HL-60 (cell line): ENCODE measurements at places on chromosomes 16 and 17.

DNA sequence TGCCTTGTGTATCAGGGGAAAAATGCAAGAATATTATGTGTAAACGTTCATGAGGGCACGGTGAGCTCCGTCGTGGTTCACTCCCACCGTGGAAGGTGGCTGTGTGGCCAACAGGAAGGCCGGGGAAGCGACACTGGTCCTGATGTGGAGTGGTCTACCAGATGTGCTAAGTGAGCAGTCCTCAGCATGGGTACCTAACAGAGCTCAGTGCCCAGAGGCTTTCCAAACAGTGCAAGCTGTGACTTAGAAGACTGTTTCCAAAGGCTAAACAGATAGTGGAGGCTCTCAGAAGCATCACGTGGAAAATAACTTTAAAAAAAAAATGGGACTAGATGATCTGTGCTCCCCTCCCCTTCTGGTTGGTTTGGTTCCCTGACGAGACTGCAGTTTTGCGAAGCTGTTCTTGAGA is 199.3 kb upstream of the CHMP6 start:
- DNase-seq: no peak

DNA sequence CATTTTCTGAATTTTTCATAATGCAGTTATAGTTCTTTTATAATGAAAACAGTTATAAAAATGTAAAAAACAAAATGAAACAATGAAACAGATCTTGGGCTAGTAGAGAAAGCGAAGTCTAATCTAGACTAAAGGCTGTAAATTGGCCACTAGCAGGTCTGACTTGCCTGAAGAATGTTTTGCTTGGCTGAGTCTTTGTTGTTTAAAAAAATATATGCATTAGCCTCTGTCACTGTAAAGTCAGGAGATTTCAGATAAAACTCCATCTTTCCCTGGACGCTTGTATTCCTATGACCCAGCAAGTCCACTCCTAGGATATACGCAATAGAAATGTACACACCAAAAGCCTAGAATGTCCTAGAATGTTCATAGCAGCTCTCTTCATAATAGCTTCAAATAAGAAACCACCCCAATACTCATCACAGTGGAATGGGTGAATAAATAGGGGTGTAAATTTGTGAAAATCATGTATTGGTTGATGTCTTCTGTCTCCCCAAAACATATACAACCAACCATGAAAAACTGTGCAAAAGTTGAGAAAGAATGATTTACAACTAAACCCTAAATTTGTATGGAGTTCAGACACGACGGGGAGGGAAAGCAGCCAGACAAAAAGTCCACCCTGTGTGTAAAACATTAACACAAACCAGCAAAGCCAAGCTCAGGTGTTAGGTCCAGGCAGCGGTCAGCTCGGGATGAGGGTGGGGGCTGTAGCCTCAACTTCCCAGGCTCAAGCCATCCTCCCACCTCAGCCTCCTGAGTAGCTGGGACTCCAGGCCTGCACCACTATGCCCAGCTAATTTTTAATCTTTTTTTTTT is 37.7 kb upstream of the MEAK7 start:
- DNase-seq: no peak

DNA sequence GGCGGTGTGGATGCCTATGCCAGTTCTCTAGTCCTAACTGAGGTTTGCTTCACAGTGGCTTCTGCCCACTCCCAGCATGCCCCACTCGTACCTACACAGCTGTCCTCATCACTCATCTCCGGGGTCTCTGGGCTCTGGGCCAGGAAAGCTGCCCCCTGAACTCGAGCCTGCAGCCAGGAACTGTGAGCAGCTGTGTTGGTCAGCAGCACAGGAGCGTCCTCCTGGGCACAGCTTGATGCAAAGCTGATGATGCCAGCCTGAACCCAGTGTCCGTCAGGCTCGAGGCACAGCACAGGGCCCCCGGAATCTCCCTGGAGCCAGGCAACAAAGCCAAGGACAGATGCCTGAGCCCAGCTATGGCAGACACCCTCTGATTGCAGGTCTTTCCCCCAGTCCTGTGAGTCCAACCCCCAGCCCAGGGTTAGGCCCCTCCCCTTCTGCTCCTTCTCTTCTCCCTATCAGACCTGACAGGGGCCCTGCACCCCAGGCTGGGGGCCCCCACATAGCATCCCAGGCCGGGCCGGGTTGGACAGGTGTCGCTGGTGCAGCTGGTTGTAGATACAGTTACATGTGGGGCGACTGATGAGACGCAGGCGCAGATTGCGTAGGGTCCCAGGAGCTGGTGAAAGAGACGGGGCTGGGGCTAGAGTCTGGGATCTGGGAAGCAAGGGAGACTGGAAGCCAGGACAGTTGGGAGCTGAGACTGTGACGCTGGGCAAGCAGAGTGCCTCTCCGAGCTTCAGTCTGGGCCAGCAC is 2.7 kb downstream of the PRSS53 start:
- DNase-seq: no peak

DNA sequence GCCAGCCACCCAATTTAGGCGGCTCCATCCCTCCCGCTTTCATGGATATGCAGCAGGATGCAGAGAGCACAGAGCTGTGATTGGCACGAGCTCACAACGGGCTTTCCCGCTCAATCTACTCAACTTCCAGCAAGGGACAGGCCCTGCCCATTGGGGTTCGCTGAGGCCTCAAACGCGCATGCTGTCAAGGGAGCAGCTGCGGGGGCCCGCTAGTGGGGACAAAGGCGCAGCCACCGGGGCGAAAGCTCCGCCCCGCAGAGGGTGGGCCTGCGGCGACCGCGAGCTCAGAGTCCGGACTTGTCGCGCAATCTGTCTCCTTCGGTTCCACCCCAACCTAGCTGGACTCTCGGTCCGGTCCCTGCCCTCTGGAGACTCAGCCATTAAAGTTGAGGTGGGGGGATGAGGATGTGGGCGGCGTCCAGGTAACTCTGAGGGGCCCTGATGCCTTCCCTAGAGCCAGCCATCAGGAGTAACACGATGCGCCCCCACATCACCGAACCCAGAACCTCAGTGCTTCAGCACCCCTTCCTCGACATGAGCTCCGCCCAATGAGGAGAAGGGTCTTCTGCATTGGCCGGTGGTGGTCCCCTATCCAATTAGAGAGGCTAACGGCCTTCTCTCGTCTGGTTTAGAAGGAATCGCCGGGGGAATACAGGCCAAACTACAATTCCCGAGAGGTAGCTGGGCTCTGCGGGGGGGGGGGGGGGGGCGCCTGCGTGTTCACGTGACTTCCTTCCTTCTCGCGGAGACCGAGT is 489 bp upstream of the NFATC3 start:
- peak; percentile 93 for DNase-seq

DNA sequence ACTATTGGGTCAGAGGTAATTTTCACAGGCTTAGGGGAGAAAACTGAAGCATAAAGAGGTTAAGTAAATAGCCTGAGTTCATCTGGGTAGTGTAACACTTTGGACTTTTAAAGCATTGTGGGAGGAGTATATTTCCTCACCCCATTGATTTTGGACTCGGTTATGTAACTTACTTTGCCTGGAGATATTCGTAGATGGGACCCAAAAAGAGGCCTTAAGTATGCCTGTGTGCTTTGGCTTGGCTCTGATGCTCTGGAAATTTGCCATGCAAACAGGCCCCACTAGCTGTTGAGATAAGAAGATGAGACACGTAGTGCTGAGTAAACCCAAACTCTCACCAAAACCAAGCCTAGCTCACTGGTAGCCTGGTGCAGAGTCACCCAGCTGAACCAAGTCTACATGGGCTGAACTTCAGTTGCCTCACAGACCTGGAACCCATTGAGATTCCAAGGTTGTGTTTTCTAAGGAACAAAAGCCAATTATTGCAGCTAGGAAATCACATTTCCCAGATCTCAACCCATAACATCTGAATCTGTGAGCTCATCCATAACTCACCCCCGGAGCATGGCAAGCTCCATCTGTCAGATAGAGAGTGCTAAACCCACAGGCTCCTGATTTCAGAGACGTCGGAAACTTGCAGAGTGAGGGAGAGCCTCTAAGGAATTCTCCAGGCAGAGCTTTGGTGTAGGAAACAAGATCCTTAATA is 536.0 kb upstream of the C16orf82 start:
- DNase-seq: no peak

GRCh38 chr17:70100983-70101382 is 26.0 kb downstream of the KCNJ16 start:
- no peak for DNase-seq

DNA sequence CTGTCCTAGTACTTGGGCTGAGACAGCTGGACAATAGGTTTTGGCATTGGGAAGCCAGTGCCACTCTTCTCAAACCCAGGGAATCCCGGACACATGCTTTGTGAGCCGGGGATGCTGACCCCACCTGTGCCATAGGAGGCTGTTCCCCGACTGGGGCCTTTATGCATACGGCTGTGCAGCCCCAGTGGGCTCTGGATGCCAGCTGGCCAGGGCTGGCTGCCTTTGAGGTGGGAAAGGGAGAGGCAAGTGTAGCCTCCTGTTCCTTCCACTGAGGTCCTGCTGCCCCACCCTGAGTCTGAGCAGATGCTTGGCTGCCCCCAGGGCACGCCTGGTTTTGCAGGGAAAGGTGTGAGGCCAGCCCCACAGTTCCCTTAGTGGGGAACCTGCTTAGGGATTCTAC is 105.7 kb downstream of the CCDC182 start:
- DNase-seq: no peak
